ENCODE measurements at places on chromosomes 13 and 19.

GRCh38 chr13:90185734-90186133, 1161.8 kb upstream of the MIR17HG start:
- DNase-seq = no peak

DNA sequence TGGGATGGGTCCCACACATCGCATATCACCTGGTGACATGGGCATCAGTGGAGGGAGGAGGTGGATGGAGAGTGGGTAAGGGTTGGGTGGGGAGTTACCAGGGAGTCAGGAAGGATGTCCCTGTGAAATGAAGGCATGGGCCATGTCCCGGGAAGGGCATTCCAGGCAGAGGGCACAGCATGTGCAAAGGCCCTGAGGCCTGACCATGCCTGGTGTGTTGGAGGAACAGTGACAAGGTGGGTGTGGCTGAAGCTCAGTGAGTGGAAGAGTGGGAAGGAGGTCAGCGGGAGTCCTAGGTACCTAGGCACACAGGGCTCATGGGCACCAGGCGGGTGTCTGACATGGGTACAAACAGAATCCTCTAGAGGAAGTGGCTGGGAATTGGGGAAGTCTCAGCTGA, 11.0 kb upstream of the COLGALT1 start:
- no peak for DNase-seq

- no peak for DNase-seq
Observed at GRCh38 chr19:42553292-42554045, 25.2 kb upstream of the CEACAM1 start.

DNA sequence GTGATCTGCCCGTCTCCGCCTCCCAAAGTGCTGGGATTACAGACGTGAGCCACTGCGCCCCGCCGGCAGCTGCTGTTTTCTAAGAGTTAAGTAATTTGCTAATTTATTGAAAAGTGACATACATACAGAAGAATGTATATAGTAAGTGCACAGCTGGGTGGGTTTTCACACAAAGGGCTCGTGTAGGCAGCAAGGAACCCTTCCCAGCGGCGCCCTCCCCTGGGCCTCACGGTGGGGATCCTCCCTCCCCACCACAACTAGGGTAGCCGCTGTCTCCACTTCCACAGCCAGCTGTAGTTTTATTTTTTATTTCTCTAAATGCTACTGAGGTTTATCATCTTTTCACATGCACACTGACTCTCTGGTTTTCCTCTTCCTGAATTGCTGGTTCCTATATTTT, 64.9 kb downstream of the CRYL1 start:
- DNase-seq = peak; percentile 4

- DNase-seq = no peak
Observed at GRCh38 chr19:46755077-46755852, 9.0 kb upstream of the STRN4 start.

- DNase-seq = no peak
Observed at GRCh38 chr19:42057846-42058245, 12.2 kb downstream of the GRIK5 start.

- DNase-seq = no peak
Observed at GRCh38 chr19:13484166-13484565, 22.1 kb downstream of the CACNA1A start.

DNA sequence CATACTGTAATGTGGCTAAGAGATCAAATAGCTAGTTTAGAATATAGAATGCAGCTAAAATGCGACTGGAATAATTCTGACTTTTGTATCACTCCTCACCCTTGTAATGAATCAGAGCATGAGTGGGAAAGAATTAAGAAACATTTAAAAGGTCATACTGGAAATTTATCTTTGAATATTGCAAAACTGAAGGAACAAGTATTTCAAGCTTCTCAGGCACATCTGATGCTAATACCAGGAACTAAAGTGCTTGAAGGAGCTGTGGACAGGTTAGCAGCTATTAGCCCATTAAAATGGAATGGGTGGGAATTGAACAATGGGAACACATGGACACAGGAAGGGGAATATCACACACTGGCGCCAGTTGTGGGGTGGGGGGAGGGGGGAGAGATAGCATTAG, 144.2 kb upstream of the ZNF91 start:
- no peak for DNase-seq

DNA sequence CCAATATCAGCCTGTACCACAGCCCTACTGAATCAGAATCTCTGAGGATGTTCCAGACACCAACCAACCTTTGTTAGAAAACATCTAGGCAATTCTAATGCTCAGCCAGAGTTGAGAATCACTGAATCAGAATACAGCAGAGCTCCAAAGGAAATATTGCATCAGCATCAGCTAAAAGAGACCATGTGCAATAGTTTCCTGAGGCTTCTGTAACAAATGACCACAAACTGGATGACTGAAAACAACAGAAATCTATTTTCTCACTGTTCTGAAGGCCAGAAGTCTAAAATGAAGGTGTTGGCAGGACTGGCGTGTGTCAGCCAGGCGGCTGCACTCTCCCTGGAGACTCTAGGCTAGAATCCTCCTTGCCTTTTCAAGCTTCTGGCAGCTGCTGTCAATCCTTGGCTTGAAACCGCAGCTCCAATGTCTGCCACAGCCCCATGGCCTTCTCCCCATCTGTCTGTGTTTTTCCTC, 1.2 kb upstream of the DCT start:
- peak; percentile 76 for DNase-seq

- no peak for DNase-seq
Observed at GRCh38 chr13:22126433-22127021, 455.7 kb downstream of the FGF9 start.

- DNase-seq = no peak
Observed at GRCh38 chr13:50635504-50635903, 208.0 kb downstream of the DLEU7 start.

DNA sequence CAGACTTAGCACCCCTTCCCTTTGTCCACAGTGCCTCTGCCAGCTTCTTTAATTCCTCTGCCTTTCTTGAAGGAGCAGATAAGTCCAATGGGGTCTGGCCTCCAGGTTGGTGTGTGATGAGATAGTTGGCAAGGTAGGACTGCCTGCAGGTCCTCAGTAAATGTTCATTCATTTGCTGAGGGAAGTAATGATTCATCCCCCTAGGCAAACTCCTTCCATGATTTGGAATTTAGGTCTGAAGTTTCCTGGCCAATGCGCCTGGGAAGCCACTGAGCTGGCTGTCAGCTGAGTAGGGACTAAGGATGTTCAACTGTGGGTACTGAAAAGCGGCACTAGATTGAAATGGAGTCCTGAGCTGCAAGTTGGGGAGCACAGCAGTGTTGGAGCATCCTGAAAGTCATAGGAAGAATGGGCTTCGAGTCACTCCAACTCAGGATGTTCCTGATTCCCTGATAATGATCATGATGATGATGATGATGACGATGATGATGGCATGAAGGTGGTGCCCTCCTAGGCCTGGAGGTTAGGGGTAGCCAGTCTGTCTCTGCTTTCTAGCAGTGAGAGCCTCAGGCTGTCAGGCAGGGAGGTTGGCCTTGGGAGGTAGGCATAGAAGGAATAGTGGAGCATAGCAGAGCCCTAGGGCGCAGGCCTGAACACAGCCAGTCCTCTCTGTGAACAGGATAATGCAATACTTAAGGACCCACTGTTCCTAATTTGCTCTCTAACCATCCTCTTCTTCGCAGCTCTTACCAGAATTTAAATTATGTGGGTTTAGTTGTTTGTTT, 44.7 kb downstream of the COL4A2 start:
- DNase-seq = no peak

DNA sequence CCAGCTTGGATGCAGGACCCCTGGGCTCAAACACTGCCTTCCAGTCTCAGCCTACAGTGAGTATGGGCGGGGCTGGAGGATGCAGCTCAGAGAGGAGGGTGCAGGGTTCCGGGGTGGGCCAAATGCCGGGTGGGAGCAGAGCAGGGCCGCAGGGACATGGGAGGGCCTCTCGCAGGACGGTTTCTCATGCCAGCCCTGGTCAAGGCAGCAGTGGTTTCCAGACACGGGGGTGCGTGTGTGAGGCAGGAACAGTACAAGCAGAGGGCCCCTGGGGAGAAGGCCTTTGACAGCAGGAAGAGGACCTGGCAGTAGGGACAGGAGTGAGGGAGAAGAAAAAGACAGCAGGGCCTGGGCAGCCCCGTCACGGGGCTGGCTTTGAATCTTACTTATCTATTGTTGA, 34.1 kb downstream of the CRTC1 start:
- DNase-seq = no peak

DNA sequence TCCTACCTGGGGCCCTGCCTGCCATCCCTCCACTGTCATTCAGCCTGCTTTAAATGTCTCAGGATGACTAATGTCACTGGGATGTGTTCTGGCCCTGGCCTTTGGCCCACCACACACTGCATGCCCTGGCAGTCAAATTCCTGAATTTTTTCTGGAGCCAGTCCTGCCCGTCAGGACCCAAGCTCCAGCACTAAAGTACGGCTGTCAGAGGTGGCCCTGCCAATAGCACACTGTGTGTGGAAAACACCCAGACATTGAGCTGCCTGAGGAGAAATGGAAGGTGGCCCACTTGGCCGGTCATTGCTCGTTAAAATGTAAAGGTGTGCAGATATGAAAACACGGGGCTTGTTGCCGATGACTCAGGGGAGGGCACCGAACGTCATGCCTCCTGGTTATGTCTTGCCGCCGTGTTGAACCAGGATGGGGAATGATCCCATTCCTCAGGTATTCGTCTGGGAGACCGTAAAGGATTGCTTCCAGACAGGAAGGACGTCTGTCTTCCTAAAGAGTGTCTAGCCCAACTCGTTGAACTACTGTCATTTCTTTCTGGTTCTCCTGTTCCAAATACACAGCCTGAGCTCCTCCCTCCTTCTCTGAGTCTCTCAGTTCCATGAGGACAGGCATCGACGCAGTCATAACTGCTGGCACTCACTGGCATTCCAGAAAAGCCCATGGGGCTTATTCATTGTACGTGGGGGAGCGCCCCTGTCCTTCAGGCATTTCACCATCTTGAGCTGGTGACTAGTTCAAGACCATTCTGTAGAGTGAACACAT, 40.6 kb downstream of the COL4A2 start:
- DNase-seq = no peak

DNA sequence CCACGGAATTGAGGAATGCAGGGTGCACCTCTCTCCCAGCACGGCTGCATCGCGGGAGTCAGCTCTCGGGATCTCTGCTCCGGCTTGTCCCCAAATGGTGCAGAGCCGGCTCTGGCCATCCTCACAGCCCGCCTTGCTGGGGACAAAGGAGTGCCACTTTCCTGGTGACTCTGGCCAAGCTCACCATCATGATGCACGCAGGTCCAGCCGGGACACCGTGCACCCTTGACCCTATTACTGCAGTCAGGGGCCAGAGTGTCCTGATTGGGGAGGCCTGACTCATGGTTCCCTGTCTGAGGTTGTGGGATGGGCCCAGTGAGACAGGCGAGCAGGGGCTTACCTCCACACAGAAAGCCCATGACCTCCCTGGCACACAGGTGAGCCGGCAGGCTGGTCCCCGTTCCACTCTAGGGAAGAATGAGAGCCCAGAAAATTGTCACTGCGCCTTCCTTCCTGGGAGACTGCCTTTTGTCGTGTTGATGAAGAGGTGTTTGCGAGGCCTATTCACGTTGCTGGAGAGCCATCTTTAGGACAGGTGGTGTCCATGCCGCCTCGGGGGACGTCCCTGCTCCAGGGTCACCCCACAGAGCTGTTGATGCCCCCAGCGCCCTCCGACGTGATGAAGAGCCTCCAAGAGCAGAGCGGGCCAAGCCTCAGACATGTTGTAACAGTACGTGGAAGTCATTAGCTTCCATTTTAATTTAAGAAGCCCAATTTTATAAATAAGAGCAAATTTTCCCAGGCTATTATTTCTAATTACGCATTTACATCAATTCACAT, 18.5 kb upstream of the VSTM2B start:
- no peak for DNase-seq

DNA sequence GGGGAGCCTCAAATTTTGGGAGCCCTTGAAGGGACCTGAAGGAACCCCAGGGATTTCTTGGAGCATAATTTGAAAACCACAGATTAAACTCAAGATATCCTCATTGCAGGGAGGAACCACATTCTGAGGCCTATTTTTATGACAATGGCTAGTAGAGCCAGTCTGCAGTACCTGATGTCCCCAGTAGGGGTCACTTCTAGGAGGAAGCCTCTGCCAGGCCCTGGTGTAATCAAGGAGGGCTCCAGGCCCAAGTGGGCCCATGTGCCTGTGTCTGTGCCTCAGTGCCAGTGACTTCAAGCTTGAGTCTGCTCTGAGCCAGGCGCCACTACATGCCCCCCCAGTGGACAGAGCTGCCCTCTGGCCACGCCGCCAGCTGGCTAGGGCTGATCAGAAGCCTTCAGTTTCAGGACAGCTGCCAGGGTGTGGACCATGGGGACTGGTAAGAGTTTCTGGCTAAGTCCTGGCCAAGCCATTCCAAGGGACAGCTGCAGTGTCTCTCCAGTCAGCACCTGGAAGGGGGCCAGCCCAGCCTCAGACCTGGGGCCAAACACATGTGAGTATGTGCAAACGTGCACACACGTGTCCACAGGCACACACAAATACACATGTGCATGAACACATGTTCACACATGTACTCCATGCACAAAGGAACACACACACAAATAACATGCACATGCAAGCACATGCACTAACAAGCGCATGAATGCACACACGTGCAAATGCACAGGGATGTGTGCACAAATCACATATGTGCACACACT, 20.5 kb upstream of the SLC7A10 start:
- DNase-seq = no peak

- DNase-seq = peak; percentile 66
Observed at GRCh38 chr13:41145136-41145908, 12.7 kb upstream of the KBTBD6 start.

DNA sequence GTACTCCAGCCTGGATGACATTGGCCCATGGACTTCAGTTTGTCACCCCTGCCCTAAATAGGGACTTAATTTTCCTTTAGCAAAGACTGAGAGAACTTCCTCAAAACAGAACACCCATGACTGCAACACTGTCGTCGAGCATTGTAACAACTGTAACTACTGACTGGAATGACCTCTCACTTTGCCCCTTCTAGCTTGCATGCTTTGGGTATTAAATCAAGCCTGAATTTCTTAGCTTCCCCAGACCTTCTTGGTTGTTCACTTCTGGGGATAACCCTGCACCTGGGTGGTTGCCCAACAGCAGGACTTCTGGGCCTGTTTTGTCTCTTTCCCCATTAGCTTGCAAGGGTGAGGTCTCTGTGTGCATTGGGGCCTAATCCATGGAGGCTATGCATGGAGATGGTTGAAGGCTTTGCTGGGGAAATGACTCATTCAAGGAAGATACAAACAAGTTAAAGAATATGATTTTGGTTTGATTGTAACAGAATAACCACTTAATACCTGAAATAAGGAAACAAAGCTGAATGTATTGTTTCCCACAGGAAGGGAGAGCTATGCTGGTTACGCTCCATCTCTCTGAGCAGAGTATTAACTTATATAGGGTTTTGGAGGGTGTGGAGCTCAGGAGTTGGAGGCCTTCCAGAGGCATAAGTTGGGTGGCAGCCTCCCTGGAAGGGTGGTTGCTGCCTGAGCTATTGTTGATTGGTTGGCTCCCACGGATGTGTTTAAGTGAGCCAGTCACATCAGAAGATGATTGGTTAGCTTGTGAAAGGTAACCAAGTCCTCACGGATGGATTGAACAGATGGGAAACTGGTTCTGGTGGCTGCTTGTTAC, 34.7 kb upstream of the UBAC2 start:
- DNase-seq = no peak

- DNase-seq = no peak
Observed at GRCh38 chr13:39263033-39263432, 224.8 kb downstream of the NHLRC3 start.

- DNase-seq = peak; percentile 75
Observed at GRCh38 chr19:19550485-19550929, 12.4 kb downstream of the CILP2 start.
